Posterior cingulate gyrus (tissue), 11 donors: ENCODE measurements at places on chromosomes 4 and X.

DNA sequence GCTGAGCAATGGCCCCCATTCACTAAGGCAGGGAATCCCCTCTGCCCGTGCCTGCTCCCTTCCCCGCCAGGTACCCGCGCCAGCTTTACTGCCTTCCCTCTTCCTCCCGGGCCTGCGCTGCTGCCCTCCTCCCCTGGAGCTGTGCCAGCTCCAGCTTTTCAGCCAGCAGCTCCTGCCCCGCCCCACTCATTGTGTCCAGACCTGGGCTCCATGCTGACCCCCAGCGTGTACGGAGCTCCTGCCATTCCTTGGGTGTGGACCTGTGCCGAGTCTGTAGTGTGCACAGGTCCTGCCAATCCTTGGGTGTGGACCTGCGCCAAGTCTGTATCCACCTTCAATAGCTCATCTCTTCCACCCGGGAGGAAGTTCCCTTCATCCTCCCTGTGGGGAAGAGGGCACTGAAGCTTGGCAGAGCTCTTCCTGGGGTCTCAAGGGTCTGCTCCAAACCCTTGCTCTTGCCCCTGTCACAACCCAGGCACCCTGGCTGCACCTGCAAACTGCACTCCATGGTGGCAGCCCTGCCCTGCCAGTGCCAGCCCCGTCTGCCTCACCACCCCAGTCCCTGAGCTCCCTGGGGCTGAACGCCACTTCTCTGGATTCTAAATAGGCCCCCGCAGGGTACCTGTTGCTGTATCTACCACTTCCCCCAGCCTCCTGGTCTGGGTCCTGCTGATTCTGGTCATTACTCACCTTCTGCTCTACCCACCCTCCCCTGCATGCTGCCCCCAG is 63.9 kb downstream of the TRMT44 start:
- no peak for DNase-seq

DNA sequence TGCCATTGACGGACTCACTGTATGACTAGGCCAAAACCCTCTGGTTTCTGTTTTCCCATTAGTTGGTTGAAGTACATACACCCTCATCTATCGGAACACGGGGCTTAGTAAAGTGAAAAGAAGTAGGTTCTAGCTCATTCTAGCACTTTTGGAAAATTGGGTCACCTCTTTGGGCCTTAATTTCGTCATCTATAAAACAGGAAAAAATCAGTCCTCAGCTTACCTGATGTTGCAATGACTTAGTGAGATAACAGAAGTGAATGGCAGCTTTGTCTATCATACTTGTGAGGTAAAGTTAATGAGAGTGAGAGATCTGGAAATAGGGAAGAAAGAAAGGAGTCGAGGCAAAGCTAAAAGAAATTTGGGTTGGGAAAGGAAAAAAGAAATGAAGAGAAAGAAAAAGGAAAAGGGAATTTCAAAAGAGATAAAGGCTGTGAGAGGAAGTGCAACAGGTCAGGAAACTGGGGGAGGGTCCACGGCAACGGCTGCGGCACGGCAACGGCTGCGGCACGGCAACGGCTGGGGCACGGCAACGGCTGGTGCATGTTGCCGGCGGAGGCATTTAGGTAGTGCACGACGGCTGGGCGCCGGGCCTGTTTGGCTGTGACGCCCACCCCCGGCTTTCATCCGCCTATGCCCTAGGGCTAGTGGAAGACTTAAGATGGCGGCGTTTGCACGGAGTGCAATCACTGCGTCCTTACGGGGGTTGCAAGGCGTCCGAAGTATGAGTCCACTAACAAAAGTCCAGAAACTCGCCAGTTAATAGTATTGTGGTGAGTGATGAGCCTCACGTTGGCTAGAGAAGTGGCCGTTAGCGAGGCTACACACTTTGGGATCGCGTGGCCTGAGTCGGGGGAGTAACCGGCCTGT is 360.1 kb upstream of the ZCCHC13 start:
- DNase-seq: peak; percentile 79

DNA sequence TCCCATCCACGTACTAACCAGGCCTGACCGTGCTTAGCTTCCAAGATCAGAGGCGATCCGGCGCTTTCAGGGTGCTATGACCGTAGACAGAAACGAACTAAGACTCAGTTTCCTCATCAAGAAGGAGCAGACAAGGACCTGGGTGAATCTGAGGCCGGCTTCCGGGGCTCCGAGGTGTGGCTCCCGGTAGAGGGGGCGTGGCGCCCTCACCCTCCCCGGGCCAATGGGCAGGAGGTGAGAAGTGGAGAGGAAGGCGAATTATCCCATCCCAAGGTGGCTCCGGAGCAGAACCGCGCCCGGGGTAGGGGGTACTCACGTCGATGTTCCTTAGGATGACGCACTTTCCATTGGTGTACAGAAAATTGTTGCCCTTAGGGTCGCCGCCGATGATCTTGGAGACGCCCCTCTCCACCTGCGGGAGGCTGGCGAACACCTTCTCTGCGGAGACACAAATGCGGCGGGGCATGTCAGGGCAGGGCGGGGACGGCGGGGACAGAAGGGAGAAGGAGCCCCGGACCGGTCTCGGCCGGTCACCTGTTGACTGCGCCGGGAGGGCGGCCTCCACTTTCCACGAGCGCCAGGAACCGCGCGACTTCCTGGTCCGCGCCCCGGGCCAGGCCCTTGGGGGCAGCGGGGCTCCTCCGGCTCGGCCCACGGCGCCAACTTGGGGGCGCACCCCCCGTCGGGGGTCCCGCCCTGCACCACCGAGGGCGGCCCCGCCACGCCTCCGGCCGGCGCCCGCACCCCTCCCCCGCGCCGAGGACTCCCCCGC is 616 bp downstream of the WDR1 start:
- DNase-seq: no peak

- no peak for DNase-seq
Observed at GRCh38 chr4:89661173-89661899, 175.6 kb downstream of the SNCA start.

DNA sequence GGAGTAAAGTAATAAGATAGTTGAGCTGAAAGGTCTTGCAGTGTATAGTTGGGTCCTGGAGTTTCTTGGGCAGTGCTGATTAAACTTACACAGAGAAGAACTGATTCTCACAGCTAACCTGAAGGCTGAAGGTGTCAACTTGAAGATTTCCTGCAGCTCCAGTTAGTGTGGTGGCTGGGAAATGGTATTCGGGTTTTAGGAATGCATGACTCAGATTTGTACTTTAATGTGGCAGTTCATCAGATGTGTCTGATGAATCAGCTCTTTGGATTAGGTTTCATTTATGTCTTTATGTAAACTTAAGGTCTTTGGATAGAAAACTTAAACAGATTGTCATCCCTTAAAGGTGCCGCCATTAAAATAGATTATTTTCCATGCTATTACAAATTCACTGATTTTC is 200.0 kb downstream of the IL1RAPL1 start:
- DNase-seq: no peak

- DNase-seq: no peak
Observed at GRCh38 chrX:55099162-55099561, 10.3 kb downstream of the PAGE2 start.

DNA sequence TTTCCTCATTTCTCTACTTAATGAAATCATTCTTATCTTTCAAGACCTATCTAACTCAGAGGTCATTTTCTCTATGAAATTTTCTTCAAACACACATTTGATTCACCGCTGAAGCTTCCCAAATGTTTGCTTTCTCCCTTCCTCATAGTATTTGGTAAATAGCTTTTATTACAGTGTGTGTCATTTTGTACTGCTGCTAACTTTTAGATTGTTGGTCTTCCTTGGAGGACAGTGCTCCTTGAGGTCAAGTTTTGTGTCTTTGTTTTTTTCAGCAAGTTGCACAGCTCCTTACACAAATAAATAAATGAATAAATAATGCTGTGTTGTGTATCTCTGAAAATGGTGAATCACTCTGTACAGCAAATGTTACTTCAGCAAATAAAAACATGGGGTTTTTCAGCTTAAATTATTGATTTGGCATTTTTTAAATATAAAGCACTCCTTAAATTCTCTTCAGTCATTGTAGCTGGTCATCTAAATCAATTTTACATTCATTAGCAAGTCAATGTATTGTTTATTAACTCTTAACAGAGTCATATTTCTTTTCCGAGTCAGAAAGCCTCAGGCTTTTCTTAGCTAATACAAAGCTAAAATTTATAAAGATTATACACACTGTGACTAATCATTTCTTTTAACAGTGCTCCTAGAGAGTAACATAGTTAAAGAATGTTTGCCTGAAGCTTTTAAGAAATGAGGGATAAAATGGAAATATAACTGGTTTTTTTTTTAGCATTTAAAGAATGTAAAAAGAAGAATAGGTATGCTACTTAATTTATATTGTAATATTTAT is 30.1 kb upstream of the MAD2L1 start:
- DNase-seq: no peak

GRCh38 chr4:153014460-153014859 is 78.3 kb downstream of the FHDC1 start:
- DNase-seq: no peak

DNA sequence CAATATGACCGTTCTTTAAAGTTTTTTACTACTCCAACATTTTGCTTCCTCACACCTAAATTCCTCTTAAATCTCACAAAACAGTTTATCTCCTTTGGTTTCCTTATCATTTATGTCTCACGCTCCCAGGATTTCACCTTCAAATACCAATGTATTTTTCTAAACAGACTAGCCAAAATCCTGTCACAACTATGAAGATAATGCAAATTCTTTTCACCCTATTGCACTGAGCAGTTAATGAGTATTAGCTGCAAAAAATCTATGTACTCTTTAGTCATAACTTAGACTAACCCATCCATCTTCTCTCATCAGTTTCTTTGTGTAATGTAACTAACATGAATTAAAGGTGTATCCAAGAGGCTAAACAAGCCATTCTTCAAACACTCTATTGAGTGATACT is 151.3 kb downstream of the COMMD8 start:
- no peak for DNase-seq

DNA sequence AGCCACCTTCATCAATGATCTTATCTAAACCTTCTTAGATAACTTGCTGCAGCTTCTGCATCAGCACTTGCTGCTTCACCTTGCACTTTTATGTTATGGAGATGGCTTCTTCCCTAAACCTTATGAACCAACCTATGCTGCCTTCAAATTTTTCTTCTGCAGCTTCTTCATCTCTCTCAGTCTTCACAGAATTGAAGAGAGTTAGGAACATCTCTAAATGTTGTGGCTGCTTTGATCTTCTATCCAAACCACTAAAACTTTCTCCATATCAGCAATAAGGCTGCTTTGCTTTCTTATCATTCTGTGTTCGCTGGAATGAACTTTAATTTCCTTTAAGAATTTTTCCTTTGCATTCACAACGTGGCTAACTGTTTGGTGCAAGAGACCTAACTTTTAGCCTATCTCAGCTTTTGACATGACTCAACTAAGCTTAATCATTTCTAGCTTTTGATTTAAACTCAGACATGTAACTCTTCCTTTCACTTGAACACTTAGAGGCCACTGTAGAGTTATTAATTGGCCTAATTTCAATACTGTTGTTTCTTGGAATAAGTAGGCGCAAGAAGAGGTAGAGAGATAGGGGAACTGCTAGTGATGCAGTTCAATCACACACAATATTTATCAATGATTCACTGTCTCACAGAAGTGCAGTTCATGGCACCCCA is 36.1 kb upstream of the CORIN start:
- no peak for DNase-seq

DNA sequence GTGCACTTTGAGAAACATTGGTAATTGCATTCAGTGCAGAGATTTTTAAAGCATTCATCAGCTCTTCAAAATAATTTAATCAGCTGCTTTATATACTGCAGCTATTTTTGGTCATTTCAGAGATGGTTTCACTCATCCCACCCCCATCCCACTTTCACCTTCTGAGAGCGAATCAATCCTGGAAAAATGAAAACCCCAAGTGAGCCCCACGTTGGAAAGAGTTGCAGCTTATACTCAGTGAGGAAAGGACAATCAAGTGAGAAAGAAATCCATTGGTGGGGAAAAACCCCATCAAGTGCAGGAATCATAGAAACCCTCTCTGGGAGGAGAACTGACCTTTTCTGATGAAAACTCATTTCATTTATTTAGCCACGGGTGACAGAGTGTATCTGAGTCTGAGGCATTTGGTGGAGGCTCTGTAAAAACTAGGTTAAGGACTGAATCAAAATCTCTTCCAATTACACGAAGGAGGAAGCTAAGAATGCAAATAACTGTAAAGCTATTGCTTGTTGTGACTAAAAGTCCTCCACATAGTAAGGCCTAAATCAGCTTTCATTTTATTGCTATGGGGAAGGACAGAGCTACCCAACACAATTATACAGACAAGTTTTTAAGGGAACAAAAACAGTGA is 240.4 kb upstream of the PGRMC2 start:
- no peak for DNase-seq
